ENCODE measurements at places on chromosomes 7 and 10. TPM values are rescaled to one million over a fixed set of nuclear protein-coding genes. Genes with fewer than 3 reads are reported as not detected.

Gene FBXL13
- 4.0 TPM for total RNA-seq

Gene RBP4
- total RNA-seq, result 3.3 TPM

Gene INA
- 2.0 TPM for total RNA-seq

Gene PHKG1
- 3.1 TPM for total RNA-seq

Gene UCN3
- total RNA-seq, result not detected

Gene EPO
- 0.68 TPM for total RNA-seq

Gene SPDYE18
- total RNA-seq, result 1.7 TPM

Gene CYP51A1
- 96.3 TPM for total RNA-seq

Gene OR9A2
- not detected for total RNA-seq

Gene ASL
- 50.4 TPM for total RNA-seq

Gene TMEM139
- total RNA-seq, result 34.0 TPM

Gene C10orf71
- 0.26 TPM for total RNA-seq

GRCh38 chr10:119198438-119198837 lies 8.9 kb upstream of the GRK5 start:
- no peak for DNase-seq

- DNase-seq, result no peak
Observed at GRCh38 chr10:11115337-11115736, 97.7 kb downstream of the CELF2 start.

GRCh38 chr10:12041766-12042408 lies 722 bp downstream of the UPF2 start:
- DNase-seq, result no peak

GRCh38 chr10:7866176-7866575 lies 47.9 kb downstream of the TAF3 start:
- DNase-seq, result no peak

DNA sequence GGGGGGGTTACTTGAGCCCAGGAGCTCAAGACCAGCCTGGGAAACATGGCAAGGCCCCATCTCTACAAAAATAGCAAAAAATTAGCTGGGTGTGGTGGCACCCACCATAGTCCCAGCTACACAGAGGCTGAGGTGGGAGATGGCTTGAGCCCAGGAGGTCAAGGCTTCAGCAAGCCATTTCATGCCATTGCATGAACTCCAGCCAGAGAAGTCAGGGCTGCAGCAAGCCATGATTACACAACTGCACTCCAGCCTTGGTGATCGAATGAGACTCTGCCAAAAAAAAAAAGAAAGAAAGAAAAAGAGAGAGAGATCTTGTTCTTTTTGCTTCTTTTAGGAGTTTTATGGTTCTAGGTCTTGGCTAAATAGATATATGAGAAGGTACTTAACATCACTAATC lies 200.2 kb upstream of the PHYHIPL start:
- DNase-seq, result no peak

DNA sequence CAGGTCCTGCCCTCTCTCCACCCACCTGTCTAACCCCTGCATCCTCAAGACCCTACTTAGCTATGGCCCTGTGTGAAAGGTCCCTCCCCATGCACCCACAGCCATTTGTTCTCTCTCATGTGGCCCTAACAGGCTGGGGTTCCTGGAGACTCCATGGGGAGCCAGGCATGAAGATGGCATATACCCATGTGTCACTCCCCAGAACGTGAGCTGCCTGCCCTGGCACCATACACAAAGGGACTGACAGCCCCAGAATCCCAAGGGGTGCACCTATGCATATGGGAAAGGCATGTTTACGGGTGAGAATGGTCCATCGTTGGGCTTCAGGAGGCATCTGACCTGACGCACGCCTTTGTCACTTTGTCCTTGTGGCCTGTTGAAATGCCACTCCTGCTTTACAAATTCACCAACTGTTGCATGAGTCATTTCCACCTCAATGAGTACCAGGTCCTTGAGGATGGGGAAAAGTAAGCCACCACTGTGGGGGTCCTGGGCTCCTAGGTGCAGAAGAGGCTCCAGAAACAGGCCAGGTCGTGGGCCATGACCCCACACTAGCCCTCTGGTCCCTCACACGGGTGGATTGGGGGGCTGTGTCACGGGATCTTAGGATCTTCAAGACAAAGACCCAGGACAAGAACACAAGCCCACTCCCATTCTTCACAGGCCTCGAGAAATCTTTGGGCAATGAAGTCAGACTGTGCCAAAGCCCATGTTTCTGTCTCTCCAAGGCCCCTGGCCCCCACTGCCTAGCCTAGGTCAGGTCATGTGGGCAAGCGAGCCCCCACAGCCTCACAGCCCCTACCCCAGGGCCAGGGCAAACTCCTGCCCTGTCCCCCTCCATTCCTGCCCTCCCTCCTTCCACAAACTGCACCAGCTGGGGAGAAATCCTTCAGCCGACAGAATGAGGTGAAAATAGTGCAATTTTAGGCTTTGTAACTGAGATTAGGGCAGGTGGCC lies 8.6 kb downstream of the GPRIN2 start:
- DNase-seq, result peak; percentile 42

- DNase-seq, result peak; percentile 50
Observed at GRCh38 chr7:12210179-12211053, 678 bp upstream of the TMEM106B start.

GRCh38 chr7:107233981-107234380 lies 65.2 kb downstream of the HBP1 start:
- no peak for DNase-seq

GRCh38 chr10:124212702-124213101 lies 119.3 kb upstream of the CHST15 start:
- no peak for DNase-seq

GRCh38 chr10:13302821-13303555 lies 3.1 kb upstream of the PHYH start:
- DNase-seq, result no peak

DNA sequence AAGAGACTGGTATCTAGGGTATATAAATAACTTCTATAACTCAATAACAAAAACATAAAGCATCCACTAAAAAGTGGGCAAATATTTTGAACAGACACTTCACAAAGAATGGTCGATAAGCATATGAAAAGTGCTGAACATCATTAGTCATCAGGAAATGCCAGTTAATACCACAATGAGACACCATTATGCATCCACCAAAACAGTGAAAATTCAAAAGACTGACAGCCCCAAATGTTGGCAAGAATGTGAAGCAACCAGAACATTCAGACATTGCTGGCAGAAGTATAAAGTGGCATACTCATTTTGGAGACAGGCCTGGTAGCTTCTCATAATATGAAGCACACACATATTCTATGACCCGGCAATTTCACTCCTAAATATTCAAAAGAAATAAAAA lies 26.5 kb upstream of the GSAP start:
- no peak for DNase-seq

DNA sequence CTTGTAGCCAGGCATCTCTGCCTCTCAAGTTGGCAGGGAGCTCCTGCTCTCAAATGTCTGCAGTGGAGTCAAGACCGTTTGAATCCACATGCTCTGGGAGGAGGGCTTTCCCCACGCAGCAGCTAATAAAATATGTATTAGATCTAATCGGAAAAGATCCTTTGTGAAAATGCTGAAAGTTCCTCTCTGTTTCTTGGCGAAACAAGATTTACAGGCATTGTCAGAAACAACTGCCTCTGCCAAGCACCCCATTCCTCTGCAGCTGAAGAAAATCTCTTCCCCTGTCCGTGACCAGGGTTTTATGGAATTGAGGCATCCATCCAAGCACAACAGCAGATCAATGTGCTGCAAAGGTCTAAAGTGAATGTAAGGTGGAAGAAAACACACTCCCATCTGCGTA lies 165.8 kb downstream of the TCERG1L start:
- DNase-seq, result no peak

- no peak for DNase-seq
Observed at GRCh38 chr7:152512706-152513105, 76.9 kb upstream of the KMT2C start.

- DNase-seq, result no peak
Observed at GRCh38 chr7:82507365-82507975, 63.9 kb upstream of the CACNA2D1 start.

DNA sequence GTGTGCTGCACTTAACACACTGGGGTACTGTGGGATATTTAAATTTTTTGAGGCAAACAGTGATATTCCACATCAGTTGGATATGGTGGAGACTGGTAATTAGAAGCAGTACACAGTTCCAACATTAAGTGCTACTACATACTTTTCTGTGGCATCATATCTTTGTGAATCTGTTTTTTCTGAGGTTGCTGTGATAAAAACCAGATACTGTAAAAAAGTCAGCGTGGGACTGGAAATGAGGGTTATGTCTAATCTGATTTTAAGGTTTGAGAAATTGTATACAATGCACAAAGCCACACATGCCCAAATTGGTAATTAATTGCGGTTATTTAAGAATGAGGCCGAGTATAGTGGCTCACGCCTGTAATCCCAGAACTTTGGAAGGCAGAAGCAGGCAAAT lies 41.2 kb downstream of the TBC1D12 start:
- no peak for DNase-seq

- DNase-seq, result no peak
Observed at GRCh38 chr7:11355399-11356005, 381.8 kb downstream of the PHF14 start.

DNA sequence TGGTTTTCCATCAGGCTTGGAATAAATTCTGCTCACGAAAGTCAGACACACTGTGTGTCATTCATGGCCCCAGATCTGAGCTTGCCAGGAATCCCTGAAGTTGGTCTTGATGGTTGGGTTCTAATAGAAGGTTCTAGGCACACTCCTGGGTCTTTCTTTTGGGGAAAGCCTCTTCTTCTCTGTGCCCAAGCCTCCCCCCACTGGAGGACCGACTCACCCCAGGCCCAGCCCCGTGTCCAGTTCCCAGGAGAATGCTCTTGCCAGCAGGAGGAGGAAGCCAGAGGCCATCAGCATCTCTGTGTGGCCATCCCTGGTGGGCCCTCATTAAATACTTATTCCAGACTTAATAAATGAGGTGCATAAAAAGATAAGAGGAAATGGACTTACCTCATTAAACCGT lies 548.0 kb downstream of the TCERG1L start:
- no peak for DNase-seq

DNA sequence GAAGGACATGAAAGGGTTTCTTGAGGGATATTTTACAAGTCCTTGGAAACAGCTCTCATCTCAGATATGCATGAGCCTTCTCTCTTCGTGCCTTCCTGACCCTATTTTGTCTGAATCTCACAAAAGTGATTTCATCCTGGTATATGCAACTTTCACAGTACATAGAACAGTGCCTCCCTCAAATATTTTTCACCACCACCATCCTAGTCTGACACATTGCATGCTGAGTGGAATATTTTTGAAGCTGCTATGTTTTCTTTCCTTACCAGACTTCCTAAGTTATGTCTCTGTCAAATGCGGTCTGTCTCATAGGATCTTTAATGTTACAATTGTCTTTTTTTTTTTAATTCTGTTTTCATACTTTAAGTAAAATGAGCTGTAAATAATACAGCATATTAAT lies 673.3 kb upstream of the LRRN3 start:
- no peak for DNase-seq

DNA sequence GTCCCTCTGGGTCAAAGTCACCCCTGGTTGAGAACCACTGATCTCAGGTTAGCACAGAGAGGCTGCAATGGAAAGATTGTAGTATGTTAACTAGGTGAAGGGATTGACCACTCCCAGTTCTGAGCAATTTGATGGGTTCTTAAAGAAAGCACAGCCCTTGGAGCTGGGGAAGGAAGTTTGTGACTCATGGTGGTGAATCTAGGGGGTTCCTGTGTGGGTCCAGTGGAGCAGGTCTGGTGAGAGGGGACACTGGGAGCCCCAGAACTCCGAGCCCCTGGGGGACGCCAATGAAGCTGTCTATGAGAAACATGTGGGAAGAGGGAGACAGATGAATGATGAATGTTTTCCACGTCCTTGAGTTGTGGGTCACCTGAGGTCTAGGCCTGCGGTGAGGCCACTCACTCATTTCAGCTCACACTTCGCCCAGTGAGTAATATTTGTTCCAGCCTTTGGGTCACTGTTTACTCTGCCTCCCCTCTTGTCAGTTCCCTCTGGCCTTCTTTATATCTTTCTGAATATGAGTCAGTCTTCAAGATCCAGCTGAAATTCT lies 341.9 kb downstream of the LRMDA start:
- DNase-seq, result no peak

GRCh38 chr7:147432576-147432975 lies 1158.0 kb upstream of the C7orf33 start:
- DNase-seq, result no peak

DNA sequence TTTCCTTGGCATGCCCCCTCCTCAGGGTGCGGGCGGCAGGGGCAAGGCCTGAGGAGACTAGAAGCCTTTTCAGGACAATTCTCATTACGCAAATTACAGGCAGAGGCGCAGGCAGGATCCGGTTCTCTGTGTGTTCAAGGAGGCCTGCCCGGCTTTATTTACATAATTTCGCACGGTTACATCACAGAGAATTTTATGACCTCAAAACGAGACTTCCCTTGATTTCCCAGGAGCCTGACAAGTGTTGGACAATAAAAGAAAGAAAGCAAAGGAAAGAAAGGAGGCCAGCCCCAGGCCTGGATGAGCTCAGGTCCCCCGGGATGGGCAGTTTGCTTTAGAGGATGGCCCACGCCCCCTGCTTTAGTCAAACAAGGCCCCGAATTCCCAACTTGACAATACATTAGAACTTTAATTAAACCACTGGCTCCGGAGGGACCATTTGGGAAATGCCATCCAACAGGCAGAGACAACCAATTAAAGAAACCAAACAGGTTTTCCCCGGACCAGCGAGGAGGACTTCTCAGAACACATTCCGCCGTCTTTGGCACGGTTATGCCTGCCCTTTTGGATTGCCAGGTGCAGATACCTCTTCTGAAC lies 2.9 kb downstream of the MNX1 start:
- DNase-seq, result no peak

GRCh38 chr10:100970914-100971811 lies 1.9 kb downstream of the SEMA4G start:
- no peak for DNase-seq

- no peak for DNase-seq
Observed at GRCh38 chr7:114656466-114656865, 241.9 kb downstream of the FOXP2 start.

DNA sequence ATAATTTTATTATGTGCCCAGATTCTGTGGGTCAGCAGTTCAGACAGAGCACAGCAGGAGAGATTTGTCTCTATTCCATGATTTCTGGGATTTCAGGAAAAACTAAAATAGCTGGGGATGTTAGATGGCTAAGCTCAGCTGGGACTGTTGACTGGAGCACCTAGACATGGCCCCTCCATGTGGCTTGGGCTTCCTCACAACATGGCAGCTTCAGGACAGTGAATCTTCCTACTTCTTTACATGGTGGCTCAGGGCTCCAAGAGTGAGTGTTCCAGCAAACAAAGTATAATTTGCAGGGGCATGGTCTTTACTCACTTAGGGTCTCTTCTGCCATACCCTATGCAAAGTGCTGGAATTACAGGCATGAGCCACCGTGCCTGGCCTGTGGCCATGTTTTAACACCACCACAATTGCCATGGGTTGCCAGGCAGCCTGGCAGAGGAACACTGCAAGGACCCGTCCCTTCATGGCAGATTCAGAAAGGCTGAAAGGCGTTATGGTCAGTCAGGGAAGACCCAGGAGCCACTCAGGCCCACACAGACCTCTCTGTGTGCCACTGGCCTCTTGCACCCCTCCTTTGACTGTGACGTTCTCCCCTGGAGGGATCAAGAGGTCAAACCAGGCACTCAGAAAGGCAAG lies 50.8 kb upstream of the ZMIZ1 start:
- no peak for DNase-seq
